ENCODE measurements at places on chromosomes 16 and 17. TPM values are rescaled to one million over a fixed set of nuclear protein-coding genes. Genes with fewer than 3 reads are reported as not detected.

DNA sequence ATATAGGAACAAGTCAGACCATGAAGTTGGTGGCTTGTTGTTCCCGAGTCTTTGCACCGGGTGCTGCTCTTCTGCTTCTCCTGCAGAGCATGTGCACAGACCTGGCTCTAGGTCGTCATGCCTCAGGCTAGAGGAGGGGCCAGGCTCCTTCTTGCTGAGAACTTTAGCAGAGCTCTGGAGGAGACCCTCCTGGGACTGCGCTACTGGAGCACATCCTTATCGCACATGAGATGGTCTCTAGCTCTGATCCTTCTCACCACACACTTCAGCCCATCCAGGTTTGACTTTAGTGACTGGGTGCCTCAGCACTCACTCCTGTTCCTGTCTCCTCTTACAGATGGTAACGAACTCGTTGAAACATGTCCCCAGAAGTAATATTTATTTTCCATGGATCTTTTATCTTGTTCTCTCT lies 14.9 kb downstream of the FOXK2 start:
- DNase-seq, result peak; percentile 33

DNA sequence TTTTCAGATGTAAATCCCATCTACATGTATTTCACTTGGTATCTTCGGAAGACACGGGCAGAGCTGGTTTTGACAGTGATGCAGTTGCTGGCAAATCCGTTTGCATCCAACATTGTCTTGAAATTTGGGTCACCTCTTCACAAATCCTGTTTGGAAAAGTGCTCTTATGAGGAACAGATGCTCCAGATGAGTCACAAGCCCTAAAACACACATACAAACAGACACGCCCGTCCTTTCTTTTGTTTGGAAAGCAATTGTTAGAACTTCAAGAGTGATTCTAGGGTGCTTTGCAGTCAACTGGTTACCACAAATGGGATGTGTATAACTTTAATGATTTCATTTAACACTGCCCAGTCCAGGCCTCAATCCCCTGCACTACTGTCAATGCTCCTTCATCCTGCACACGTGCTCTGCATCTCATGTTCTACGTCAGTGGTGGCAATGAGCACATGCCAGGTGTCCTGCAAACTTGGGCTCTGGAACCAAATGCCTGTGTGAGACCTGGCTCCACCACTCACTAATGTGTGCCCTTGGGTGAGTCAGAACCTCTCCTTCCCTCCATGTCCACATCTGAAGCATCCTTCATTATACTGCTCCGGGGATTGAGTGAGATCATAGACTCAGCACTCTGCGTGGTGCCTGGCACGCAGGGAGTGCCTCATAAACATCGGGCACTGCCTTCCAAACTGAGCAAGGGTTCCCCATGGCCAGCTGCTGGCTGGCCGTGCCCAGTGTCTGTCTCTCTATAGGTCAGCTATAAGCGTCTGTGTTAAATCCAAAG lies 19.3 kb upstream of the FOXF1 start:
- no peak for DNase-seq

DNA sequence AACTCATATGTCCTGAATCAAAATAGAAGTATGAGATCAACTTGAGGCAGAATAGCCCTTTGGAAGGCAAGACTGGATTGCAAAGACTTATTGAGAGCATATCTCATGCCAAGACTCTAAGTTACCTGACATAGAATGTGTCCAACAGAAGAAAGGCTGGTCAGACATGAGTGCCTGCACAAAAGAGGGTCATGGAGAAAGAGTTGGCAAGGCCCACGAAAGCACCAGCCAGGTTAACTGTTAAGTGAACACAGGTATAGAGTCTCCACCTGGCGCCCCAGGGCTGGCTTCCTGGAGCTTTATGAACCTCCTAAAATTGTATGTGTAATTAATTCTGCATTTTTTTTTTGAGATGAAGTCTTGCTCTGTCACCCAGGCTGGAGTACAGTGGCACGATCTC lies 71.0 kb downstream of the CMC2 start:
- DNase-seq, result no peak

- no peak for DNase-seq
These were observed 12.7 kb downstream of the MNT start for GRCh38 chr17:2388020-2388682.

DNA sequence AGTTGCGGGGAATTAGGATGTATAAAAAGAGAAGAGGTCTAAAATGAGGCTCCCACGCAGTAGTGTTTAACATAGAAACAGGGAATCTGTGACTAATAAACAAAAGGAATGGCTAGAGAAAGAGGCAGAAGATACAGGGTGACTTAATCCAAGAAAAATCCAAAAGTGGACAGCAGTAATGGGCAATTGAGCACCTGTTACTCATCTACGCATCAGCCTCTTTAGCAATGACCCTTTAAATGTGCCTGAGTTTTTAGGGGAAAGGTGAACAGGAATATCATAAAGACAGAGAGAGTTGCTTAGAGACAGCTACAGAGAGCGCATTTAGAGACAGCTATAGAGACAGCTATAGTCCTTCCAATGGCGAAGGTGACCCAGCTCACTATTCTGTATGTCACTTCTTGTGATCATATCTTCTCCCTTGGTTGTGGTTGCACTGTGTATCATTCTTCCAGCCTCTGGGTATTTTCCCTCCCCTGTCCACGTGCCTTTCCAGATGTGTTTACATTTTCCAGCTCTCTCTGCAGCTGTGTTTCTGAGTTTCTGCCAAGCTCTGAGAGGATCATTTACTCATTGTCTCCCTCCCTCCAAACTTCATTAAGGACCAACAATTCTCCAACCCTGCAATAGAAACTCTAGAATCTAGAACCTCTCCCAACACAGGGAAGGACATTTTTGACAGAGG lies 61.5 kb downstream of the MYOCD start:
- no peak for DNase-seq

- no peak for DNase-seq
These were observed 45.2 kb downstream of the TOX3 start for GRCh38 chr16:52501746-52502145.

DNA sequence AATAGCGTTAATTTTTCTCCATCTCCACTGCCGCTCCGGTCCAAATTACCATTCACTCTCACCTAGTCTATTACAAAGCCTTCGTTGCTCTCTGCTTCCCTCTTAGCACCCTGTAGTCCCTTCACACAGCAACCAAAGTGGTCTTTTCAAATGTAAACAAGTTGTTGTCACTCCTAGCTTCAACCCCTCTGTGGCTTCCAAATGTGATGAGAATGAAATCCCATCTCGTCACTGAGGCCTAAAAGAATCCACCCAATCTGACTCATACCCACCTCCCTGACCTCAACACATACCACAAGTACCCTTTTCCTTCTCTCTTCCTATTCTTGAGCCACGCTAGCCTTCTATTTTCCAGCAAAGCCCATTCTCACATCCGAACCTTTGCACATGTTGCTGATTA lies 2.2 kb upstream of the PELP1 start:
- DNase-seq, result no peak

DNA sequence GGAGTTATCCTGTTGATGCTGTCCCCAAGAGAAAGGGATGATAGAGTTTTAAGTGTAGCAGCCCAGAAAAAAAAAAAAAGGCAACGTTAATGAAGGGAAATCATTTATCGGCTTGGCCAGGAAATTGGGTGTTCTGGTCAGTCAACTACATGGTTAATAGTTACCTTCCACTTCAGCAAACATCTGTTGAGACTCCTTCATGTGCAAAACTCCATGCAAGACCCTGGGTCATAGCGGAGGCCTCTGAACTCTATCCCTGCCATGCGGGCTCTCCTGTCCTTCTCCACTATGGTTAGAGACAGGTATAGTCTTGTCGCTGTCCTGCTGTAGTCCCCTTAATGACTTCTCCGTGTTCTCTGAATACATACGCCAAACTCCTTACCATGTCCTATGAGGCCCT lies 3.5 kb upstream of the LYRM9 start:
- DNase-seq, result no peak

DNA sequence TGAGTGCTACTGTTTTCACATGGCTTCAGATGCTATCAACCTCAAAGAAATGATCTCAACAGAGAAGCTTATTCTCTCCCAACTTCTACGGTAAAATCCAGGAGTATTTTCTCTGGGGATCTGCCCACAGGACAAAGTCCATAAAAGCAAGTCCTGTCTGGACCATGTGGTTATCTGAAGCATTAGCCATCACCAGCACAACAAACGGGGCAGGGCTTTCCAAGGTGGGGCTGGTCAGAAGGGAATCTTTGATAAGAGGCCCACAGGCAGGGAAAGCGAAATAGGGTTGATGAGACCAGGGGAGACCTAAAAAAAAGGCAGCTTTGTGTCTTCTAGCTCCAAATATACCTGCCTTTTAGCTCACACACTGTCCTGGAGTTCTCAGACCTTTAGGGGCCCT lies 38.7 kb upstream of the CACNG3 start:
- DNase-seq, result no peak

GRCh38 chr16:55948230-55948629 lies 73.1 kb upstream of the CES5A start:
- DNase-seq, result no peak

Gene SRP68
- total RNA-seq, result 33.5 TPM

Gene TAT
- not detected for total RNA-seq

All from prostate gland (tissue), 2 donors.